ENCODE measurements at places on chromosomes 2 and 18. TPM values are rescaled to one million over a fixed set of nuclear protein-coding genes. Genes with fewer than 3 reads are reported as not detected.

Gene LDAH
- total RNA-seq = 31.3 TPM

Gene ASXL3
- not detected for total RNA-seq

Gene LONRF2
- 0.27 TPM for total RNA-seq

Gene IL18RAP
- 4.2 TPM for total RNA-seq

Gene NOSTRIN
- not detected for total RNA-seq

Gene FAM228A
- not detected for total RNA-seq

Gene KCNK3
- not detected for total RNA-seq

Gene DSG1
- not detected for total RNA-seq

Gene TTR
- total RNA-seq = not detected

Gene ANKRD36C
- 83.0 TPM for total RNA-seq

Gene TSGA10
- 3.5 TPM for total RNA-seq

Gene ZNF2
- 3.6 TPM for total RNA-seq

Gene DHRS9
- total RNA-seq = not detected

Gene SERPINB13
- total RNA-seq = not detected

Gene RAPGEF4
- total RNA-seq = 0.75 TPM

Gene RAB17
- not detected for total RNA-seq

Gene CD8B2
- not detected for total RNA-seq

Gene SP9
- total RNA-seq = not detected
